Panc1 (cell line): ENCODE measurements at places on chromosomes 4 and X.

- no peak for DNase-seq
Observed at GRCh38 chr4:86730310-86730709, 118.9 kb downstream of the SLC10A6 start.

- no peak for DNase-seq
Observed at GRCh38 chr4:147768113-147768512, 36.2 kb downstream of the ARHGAP10 start.

- peak; percentile 17 for DNase-seq
Observed at GRCh38 chr4:74932832-74933561, at the start of gene PARM1. Gene PARM1, plus strand, starts transcription at chr4:74933116. Its CDS starts 212 bp downstream, at chr4:74933328.

- DNase-seq = no peak
Observed at GRCh38 chrX:115047715-115048114, 30.3 kb upstream of the IL13RA2 start.

- DNase-seq = no peak
Observed at GRCh38 chr4:105603158-105603557, 50.7 kb downstream of the ARHGEF38 start.

DNA sequence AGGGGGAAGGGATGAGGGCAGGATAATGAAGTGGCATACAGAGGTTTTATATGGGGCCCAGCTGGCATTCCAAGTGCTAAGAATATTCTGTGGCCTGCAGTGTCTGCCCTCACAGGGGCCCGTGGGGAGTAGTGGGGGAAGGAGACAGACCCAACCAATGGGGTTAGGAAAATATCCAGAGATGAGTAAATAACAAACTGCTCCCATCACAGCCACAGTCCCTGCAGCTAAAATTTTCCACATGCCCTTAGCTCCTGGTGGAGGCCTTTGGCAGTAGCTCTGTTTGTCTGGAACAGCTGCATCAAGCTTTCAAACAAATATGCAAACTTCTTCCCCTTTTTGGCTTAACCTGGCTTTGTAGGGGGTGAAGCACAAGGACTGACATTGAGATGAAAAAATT is 3.1 kb downstream of the SRPX2 start:
- no peak for DNase-seq

- no peak for DNase-seq
Observed at GRCh38 chrX:24805201-24805600, 111.5 kb downstream of the POLA1 start.

- DNase-seq = no peak
Observed at GRCh38 chrX:31715675-31716074, 643.8 kb upstream of the FTHL17 start.

DNA sequence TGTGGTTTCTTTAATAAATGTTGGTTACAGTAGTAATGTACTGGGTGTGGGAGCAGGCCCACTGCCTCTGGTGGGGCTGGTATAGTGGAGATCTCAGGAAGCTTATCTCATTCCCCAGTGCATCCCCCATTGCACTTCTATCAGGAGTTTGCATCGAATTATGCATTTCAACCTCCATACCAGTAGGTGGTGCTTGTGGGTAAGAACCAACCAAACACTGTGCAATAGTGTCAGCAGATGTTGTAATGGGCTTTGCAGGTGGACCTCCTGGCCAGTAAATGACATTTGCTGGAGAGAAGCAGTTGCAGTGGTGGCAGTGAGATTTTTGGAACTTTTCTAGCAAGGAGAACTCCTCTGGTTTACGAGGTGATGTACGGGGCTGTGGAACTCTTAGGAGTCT is 150.6 kb downstream of the POU3F4 start:
- no peak for DNase-seq

GRCh38 chrX:50099331-50099730 is 101.5 kb downstream of the AKAP4 start:
- no peak for DNase-seq

DNA sequence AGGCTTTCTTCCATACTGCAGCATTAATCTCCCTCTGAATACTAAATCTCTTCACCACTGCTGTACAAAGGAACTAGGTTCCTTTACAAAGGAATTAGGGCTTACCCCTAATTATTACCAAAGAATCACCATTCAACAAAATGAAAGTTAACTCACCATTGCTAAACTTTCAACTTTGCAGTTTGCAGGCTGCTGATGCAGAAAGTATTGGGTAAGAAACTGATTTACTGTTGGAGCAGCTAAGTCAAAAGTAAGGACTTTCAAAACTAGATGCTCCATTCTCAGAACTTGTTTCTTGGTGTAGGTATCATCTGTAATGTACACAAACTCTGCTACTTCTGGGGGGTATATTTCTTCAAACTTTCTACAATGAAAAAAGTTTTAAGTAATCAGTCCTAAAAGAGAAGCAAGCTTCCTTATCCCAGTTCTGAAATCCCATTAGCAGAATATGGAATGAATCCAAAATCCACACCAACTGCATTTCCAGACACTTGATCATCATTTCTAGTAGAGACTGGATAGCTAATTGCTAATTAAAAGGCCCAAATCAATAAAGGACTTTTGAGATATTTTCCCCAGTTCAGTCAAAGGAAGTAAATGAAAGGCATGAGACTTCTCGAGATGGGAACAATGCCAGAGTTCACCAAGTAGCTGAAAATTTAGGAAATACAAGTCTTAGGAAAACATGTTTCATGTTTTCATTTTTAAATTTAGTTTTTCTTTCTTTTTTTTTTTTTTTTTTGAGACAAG is 4.3 kb downstream of the CCNA2 start:
- no peak for DNase-seq

DNA sequence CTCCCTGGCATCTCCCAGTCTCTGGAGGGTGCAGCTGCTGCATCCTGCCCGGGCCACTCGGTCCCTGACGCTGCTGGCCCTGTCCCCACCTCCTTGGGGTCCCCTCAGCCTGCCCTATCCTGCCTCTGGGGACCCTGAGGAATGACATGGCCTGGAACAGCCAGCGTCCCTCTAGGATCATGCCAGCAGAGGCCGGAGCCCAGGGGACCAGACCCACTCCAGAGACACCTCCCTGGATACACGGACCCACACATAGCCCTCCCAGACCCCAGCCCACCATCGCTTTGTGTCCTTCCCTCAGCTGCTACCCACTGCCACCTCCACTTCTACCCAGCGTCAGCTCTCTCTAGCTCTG is 35.5 kb downstream of the CPLX1 start:
- DNase-seq = no peak

GRCh38 chr4:111666826-111667360 is 478.4 kb upstream of the FAM241A start:
- no peak for DNase-seq

DNA sequence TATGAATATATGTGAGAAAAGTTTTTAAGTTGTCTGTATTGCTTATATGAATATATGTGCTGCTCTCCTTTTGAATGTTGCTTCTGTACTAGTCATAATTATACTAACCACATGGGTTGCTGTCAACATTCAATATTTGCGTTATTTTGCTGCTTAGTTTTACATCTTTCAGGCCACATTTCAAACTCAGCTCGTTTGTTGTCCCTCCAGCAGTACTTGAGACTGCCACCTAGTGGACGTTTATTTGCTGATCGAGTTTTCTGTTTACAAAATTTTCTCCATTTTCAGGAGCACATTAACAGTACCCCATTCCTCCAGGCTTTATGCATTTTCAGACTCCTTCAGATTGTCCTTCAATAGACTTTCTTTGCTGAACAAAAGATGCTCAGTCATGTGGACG is 75.8 kb downstream of the NUDT11 start:
- peak; percentile 7 for DNase-seq

GRCh38 chr4:77913348-77913747 is 50.7 kb downstream of the MRPL1 start:
- DNase-seq = no peak

- DNase-seq = no peak
Observed at GRCh38 chr4:171169396-171169795, 643.8 kb upstream of the GALNTL6 start.

- no peak for DNase-seq
Observed at GRCh38 chr4:22356987-22357596, 158.8 kb downstream of the ADGRA3 start.

- no peak for DNase-seq
Observed at GRCh38 chr4:177450426-177451107, 8.3 kb upstream of the AGA start.

DNA sequence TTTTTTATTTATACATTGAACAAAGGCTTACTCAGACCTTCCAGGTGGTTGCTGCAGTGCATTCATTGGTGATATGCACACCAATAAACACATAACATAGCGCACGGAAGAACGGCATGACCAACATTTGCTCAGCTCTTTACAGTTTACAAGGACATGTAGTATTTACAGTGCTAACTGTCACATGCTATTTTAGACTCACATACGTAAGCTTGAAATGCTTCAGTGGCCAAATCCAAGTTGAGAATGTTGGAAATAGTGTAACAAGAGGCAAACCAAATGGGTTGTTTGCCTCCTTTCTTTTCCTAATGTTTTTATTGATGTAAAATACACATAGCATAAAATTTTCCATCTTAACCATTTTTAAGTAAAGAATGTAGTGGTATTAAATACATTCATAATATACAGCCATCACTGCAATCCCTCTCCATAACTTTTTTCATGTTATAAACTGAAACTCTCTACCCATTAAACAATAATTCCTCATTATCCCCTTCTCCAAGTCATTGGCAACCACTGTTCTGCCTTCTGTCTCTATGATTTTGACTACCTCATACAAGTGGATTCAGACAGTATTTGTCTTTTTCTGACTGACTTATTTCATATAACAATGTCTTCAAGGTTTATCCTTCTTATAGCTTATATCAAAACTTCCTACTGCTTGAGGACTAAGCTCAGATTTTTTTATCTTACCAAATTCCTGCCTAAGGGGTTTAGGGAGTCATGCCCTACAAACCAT is 1722.9 kb upstream of the AGA start:
- DNase-seq = no peak

DNA sequence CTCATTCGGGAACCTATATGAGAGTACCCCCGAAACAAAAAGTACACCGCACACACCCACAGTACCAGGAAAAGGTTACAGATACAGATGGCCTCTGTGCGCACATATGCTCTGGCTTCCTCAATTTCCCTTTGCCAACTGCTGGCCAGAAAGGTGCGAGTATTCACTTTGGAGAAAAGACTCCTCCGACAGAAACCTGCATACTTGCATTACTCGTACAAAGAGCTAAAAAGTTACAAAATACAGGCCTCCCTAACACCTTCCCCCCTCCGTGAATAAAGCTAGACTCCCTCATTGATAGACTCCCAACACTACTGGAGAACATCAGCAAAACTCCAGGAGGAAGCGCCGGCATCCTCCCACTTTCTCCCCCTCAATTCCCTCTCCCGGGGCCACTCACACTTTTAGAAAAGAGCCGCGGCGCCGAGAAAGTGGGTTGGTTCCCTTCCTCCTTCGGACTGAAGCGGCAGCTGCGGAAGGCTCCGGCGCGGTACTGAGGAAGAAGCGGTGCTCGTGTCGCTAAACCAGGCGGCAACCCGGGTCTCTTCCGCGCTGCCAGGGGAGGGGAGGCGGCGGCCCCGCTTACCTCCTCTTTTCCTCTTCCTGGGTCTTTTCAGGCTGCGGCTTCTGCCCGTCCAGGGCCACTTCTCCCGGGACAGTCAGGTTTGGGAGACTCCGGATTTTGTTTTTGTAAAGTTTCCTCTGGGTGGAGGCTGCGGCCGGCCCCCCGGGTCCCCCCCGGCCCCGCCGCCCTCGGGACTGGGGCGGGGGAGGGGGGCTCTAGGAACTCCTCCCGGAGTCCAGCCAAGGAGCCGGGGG is 1.1 kb downstream of the FBXW7 start:
- no peak for DNase-seq

GRCh38 chr4:19478791-19479190 is 772.9 kb upstream of the SLIT2 start:
- no peak for DNase-seq

- no peak for DNase-seq
Observed at GRCh38 chr4:142365391-142365790, 480.7 kb downstream of the INPP4B start.

GRCh38 chr4:81472281-81473182 is 825 bp upstream of the RASGEF1B start:
- no peak for DNase-seq

DNA sequence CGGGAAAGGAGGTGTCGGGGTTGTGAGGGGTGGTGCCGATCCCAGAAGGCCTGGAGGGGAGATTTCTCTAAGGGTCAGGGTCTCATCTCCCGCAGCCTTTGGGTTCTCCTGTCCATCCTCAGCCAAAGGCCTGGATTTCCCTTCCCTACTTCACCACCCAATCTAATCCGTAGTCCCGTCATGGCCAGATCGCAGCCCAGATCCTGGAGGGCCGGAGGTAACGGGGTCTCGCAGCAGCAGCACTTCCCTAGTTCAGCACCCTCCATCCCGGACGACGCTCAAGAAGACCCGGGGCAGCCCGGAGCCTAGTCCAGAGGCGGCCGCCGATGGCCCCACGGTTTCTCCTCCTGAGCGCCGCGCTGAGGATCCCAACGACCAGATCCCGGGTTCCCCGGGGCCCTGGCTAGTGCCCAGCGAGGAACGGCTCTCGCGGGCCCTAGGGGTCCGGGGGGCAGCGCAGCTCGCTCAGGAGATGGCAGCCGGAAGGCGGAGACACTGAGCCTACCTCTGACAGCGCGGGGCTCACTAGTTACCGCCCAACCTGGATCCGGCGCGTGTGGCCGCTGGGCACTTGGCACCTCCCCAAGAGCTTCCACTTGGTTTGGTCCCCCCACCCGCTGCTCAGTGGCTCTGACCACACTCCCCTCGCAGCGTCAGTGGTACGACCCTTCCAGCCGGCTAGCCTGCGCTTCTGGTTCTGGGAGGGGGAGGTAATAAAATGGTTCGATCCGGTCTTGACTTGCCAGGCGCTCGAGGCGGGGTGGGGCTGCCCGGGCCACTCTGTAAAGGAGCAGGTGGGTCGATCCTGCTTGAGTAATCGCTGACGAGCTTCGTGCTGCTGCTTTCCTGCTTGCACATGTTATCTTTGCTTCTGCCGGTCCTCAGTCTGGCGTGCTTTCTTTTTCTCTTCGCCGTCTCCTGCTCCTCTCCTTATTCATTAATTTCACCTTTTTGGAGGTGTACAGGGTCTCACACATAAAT is 3.6 kb downstream of the MAGIX start:
- peak; percentile 82 for DNase-seq

- DNase-seq = no peak
Observed at GRCh38 chr4:6071959-6072720, 53.9 kb upstream of the C4orf50 start.

- DNase-seq = no peak
Observed at GRCh38 chr4:17619416-17620105, 5.1 kb downstream of the MED28 start.

DNA sequence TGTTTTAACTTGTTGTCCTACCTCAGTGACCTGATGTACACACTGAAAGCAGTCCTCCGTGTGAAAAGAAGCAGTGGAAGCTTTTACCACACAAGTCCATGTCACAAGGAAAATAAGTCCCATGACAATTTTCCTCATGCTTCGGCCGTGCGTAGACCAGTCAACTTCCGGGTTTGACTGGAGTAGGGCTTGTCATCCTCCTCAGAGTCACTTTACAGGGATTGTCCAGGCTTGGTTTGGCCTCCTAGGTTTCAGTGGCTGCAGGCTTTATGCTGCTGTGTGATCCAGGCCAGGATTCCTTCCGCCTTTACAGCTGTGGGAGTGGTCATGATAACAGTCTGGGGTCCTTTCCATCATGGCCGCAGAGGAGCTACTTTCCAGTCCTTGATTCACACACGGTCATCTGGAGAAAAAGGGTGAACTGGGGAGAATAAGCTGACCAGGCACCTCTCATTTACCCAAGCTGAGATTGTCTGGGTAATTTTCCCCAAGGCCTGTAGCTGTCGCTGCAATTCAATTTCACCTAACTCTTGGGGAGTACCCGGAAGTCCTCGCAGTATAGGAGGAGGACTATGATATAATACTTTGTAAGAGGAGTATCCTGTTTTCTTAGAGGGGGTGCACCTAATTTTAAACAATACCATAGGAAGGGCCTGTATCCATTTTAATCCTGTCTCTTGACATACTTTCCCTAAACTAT is 206.1 kb upstream of the KLF8 start:
- no peak for DNase-seq
